ENCODE measurements at places on chromosomes 2 and 18.

- no peak for DNase-seq
These were observed 207.3 kb upstream of the APCDD1 start for GRCh38 chr18:10247021-10247741.

GRCh38 chr2:190862571-190862991 lies 18.0 kb upstream of the GLS start:
- no peak for DNase-seq

DNA sequence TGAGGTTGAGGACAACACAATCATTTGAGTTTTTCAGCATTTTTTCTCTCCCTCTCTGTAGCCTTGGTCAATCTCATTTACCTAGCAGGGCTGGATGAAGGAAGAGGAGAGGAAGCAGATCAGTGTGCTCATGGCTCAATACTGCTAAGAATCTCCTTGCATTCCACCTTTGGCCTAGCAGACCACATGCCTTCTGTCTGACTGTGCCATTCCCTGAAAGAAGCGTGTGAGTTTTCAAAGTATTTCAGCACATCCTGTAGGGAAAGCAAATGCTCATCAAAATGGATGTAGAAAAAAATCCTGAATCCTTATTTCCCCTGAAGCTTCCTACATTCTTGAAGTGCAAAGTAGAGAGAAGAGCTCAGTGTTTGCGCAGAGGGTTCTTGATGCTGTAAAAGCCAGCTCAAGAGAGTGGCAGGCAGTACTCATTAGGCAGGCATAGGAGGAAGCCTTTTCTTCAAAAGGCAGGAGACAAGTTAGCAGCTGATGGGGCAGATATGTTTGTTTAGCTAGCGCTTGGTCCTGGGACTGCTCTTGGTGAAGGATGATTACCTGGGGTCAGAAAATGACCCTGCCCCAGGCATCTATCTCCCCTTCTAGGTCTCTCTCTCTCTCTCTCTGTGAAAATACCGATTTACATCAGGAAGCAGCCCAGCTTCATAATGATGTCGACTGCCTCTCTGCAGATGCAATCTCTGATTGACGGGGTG lies 14.4 kb upstream of the PIK3C3 start:
- DNase-seq: no peak

- no peak for DNase-seq
These were observed 223.3 kb upstream of the STON1 start for GRCh38 chr2:48306409-48307284.

DNA sequence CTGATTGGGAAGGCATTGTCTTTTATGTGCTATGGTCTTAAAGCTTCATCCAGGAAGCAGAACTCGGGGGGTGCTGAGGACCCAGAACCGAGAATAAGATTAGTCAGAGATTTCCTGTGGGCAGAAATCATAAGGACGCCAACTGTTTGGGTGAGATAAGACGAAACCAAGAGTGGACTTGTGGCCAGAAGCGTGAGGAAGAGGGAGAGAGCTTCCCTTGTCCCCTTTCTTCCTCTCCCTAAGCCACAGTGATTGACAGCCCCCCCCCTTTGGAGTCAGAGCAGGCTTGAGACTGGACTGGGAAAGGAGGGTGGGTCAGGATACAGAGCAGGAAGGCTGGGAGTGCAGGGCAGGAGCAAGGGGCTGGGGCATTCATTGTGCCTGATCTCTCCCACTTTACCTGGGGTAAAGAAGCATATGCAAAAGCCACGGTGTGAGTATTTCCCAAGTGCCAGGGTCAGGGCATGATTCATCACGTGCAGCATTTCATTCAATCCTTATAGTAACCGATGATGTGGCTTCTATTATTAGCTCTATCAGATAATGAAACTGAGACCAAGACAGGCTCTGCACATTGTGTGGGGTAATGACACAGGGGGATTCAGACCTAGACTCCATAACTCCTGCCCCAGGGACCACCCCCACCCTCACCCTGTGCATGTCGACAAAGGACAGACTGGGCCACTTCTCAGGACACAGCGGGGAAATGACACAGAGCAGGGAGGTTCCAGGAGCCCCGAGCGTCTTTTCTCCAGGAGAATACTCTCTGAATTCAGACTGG lies 3.0 kb upstream of the IL1RN start:
- DNase-seq: no peak

DNA sequence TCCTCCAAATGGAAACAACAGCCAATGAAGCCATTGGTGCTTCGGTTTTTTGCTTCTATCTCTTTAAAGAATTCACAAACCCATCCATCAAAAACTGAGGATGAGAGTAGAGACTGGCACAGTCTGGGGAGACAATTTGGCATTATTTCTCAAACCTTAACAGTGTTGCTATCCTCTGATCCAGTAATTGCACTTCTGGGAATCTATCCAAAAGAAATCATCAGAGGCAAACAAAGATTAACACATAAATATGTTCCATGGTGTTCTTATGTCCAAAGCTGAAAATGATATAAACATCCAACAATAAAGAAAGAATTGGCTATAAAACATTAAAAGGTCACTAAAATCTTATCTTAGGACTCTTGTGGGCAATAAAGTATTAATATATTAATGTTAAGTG lies 35.1 kb downstream of the REEP1 start:
- DNase-seq: no peak

DNA sequence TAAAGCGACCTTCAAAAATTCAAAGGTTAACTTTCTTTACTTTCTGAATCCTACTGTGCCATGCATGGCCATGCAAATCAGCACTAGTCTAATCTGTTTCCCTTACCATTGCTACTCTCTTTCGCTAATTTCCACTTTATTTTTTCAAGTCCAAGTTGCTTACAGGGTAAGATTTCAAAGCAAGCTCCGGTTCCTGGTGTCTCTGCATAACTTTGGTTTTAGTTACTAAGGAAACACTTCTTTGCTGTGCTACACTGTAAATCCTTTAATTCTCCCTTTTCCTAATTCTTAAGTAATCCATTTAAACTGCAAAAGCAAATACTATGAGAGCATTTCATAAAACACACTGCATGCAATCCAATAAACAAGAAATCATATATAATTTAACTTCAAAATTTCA lies 383.5 kb upstream of the LYPD1 start:
- DNase-seq: no peak

GRCh38 chr2:241804326-241805229 lies 4.4 kb upstream of the NEU4 start:
- peak; percentile 67 for DNase-seq

GRCh38 chr18:395456-396250 lies 104.8 kb downstream of the COLEC12 start:
- DNase-seq: no peak

GRCh38 chr2:133943108-133943507 lies 310.8 kb upstream of the MGAT5 start:
- no peak for DNase-seq

DNA sequence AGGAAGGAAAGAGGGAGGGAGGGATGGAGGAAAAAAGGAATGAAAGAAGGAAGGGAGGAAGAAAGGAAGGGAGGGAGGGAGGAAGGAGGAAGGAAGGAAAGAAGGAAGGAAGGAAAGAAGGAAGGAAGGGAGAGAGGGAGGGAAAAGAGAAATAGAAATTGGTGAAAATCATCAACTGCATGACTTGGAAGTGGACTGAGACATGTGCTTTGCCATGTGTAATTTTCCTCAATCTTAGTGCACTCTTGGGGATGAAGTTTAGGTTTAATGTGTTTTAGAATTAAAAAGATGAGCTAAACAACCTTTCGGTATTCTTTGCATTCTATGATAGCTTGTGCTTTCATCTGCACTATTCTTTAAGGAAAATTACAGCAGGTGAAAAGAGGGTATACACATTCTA lies 320.1 kb upstream of the GALNT5 start:
- DNase-seq: no peak

- no peak for DNase-seq
These were observed 42.0 kb downstream of the EHD3 start for GRCh38 chr2:31275976-31276375.

GRCh38 chr18:5893956-5894610 lies 1.2 kb downstream of the TMEM200C start:
- DNase-seq: no peak

DNA sequence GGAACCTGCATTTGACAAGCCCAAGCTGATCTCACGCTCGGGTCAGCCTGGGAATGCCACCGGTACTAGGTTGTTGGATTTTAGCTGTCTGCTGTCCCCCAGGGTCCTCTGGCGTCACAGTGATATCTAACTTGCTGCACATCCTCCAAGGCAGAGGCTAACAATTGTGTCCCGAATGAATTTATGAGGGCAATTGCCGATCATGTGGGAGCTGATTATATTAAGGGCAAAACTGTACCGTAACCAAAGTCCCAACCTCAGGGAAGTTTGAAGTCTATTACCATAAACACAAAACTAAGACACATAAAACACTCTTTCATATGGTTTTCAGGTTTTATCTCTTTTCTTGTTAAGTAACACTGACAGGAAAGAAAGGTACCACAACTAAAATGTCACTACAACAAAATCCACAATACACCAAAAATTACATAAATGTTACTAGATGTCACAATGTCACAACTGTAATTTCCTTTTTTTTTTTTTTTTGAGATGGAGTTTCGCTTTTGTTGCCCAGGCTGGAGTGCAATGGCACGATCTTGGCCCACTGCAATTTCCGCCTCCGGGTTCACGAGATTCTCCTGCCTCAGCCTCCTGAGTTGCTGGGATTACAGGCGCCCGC lies 6.7 kb downstream of the UXS1 start:
- no peak for DNase-seq

DNA sequence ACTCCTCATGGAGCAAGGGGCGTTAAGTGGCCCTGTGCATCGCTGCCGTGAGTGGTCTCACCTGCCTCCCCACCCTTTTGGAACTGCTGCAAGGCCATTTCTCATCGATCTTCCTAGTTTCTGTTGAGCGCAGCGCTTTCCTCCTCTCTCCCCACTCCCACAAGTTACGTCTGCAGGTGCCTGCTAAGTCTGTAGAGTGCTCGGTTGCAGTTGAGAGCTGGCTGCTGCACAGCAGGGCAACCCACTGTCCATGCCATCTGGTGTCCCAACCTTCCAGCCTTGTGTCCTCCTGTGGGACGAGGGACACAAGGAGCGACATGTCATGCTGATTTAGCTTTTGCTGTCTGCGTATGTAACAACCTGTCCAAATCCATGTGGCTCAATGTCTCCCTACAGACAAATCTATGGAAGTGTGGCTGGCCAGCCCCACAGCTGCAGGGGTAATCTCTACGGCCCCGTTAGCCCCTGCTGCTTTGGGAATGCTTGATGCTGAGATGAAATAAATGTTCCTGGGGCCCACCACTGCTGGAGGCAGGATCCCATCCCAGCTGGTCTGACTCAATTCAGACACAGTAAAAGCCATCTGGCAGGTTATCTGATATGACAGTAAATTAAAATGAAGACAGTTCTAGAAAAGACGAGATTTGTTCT lies 68.1 kb upstream of the TCF7L1 start:
- DNase-seq: no peak

DNA sequence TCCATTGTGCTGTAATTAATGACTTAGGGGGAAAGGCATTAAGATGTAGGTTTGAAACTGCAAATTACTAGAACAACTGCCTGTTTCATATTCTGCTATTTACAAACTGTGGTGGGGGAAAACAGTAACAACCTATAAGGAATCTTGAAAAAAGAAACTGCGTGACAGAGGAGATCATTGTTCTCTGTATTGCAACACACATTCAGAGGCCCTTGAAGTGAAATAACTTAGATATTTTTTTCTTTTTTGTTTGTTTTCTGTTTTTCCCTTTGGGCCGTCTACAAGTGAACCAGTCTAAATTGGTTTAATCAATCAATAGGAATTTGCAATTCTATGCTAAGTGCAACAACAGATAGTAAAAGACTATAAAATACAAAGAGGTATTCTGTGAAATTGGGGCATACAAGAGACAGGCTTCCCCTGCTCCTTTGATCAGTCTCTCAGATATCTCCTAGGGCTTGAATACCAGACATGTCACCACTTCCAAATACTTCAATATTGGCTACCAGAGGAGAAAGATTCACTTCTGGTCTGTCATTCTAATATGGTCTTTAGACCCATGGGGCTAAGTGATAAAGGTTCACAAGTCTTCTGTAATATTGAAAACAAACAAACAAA lies 2055.1 kb upstream of the CELF4 start:
- no peak for DNase-seq

- no peak for DNase-seq
These were observed 109.9 kb downstream of the TGFA start for GRCh38 chr2:70443726-70444125.

DNA sequence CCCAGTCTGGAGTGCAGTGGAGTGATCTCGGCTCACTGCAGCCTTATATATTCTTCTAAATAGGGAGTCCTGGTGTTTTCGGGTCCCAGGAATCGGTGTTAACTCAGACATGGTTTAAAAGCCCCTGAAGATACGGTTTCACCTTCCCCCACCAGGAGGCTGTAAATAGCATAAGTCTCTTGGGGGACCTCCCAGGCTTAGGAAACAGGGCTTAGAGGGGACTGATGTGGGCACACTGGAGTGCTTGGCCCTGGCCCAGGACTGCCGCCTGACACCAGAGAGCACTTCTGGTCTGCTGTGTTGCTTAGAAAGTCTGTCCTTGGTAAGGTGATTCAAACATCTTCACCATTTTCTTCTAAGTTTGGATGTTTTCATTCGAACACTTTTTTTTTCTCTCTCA lies 39.7 kb upstream of the MAP4K4 start:
- no peak for DNase-seq

DNA sequence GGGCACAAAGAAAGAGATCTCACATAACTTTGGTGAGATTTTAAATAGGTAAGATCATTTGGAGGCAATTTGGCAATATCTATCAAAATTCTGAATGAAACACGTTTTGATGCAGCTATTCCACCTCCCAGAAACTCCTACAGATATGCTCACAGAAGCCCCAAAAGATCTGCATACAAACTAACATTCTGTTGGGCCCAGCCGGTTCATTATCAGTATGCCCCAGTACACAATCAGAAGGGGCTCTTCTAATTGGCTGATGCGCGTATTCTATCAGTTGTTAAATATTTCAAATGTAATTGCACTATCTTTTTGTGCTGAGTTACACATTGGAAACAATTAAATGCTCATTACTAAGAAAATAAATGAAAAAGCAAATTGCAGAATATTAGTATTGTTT lies 7.1 kb upstream of the TGIF1 start:
- DNase-seq: no peak

- DNase-seq: no peak
These were observed 39.5 kb downstream of the TPRKB start for GRCh38 chr2:73697606-73698005.

- DNase-seq: no peak
These were observed 800.5 kb downstream of the CBLN2 start for GRCh38 chr18:71743634-71744033.

DNA sequence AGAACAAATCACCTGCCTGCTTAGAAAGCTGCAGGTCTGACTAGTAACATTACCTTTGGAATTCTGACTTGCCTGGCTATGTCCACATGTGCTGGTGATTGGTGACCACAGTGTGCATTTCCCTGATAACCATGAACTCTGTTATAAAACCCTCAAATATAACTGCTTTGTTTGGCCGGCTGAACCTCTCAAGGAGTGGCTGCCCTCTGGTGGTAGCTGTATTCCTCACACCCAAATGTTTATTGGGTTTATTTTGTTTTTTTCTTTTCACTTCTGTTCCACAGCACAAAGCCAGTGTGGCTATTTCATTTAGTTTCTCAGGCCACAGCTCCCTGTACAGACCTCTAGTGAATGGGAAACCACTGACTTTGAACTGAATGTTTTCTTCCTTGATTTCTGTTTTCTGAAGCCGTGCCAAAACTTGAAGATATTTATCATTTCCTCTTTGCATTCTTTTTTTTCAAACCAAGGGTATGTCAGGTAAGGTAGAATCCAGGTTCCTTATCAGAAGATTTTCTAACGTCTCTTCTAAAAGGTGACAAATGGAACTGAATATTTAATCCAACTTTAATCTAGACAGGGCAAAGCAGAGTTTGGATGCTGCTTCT lies 549.0 kb upstream of the VRK2 start:
- DNase-seq: no peak
